Immature natural killer cell (primary cell): ENCODE measurements at places on chromosomes 4 and X.

DNA sequence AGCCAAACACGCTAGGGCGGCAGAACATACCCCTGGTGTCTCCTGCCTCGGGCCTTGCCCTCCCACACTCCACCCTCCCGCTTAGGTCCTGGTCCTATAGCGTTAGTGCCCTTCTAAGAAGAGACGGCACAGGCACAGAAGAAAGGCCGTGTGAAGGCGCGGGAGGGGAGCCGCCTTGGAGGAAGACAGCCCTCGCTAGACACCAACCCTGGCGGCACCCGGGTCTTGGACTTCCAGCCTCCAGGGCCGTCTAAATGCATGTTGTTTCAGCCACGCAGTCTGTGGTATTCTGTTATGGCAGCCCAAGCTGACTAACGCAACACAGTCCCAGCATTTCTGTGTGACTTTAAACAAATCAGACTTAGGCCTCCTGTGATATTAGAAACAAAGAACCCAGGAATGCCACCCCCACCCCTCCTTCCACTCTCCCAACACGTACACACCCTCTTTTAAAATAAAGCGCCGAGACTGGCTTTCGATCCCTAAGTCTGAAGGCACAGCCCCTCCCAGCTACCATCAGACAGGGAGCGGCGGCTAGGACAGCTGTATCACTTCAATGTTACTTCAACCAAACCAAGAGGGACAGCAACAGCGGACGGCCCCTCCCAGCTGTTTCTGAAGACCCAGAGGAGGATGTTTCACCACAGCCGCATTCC is 128.0 kb downstream of the AFAP1 start:
- no peak for DNase-seq

DNA sequence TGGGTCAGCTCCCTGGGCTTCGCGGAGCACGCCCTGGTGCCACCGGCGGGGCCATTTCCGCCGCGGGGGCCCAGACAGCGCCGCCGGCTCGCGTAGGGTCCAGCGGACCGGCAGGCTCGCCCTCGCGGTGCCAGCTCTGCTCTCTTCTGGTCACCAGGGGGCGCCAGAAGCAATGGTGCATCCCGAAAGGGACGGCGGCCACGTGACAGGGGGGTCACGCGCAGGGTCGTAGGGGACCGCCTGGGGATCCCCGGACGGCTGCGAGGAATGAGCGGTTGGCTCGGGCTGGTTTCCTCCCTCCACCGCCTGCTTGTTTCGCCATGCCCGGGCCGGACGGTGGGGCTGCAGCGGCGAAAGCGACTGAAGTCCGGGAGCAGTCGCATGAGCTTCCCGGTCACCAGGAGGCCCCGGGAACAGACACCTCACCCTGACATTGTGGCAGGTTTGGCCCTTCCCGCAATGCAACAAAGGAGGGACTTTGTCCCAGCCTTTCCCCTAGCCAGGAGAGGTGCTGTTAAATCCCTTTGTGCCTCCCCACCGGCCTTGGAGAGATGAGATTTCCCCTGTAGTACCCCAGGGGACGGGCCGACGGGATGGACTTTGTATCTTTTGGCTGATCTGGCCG is 15.8 kb downstream of the ZCCHC12 start:
- DNase-seq = peak; percentile 49

- DNase-seq = no peak
Measured at GRCh38 chr4:3371033-3372001, 70.5 kb upstream of the HGFAC start.

DNA sequence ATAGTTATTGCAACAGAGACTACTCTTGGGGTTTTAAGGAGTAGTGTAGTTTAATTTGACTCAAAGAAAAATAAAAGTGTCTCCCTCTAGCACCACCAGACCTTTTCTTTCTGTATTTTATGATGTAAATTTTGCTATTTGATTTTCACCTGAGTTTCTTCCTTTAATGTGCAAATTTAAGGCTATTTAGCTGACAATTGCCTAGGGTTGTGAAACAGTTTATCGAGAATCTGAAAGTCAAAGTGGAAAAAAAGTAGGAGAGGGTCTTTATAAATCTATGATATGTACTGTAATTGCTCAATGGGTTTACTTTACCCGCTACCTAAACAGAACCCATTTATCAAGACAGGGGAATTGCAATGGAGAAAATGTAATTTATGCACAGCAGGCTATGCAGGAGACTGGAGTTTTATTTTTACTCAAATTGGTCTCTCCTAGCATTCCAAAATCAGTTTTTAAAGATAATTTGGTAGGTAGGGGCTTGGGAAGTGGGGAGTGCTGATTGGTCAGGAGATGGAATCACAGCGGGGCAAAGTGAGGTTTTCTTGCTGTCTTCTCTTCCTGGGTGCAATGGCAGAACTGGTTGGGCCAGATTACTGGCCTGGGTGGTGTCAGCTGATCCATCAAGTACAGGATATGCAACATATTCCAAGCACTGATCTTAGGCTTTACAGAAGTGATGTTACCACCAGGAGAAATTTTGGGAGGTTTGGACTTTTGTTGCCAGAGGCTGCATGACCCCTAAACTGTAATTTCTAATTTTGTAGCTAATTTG is 228.6 kb upstream of the TACR3 start:
- DNase-seq = no peak

DNA sequence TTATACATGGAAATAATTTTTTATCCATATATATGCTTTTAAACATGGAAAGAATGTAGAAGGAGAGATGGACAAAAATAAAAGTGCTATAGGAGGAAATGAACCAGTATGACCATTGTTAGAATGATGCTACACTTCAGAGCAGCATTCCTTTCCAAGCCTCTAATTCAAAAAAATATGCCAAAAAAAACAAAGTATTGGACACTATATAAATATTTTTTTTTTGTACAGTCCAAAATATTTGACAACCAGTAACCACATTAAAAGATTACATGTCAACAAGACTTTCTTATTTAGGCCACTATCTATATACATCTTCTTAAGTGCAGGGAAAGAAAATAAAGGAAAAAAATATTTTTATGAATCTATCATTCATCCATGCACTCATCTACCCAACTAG is 198.6 kb downstream of the LRBA start:
- no peak for DNase-seq

- DNase-seq = no peak
Measured at GRCh38 chr4:81136161-81136905, 78.7 kb downstream of the PRKG2 start.

- DNase-seq = no peak
Measured at GRCh38 chr4:41288254-41288653, 31.5 kb downstream of the UCHL1 start.

DNA sequence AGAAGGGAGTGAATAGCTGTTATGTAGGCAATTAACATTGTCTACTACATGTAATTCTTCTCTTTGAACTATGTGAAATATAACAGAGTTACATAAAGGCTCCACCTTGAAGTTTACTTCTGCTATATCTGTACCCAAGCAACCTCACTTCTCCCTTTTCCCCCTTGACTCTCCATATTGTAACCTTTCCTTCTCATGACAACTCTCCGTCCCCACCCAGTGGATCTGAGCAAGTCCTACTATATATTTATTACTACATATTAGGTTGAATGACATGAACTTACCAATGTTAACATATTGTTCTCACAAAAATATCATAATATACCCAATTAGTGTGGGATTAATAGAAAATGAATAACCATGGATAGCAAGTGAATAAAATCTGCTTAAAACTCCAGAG is 93.2 kb upstream of the ATP8A1 start:
- DNase-seq = peak; percentile 33

DNA sequence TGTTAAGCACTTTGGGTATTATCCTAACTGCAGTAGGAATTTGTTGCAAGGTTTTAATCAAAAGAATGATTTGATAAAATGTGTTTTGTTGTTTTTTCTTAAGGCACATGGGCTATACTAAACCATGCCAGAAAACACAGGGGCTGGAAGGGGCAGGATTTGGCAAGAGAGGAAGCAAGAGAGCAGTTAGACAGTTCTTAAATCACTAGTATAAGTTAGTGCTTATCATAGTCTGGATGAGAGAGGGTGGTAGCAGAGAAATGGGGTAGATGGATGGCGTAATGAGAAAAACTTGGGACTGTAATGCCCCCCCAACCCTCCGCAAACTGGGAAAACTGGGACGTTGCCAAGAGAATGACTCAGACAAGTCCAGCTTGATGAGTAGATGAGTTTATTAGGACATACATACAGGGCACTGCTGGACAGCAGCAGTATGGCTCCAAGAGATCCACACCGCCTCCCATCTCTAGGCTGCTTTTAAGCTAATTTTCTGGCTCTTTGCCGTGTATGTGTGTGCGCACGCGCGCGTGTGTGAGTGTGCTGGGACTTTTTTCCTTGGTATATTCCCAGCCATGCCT is 151.5 kb downstream of the PDLIM5 start:
- no peak for DNase-seq

- DNase-seq = no peak
Measured at GRCh38 chrX:154738011-154738738, 12.7 kb downstream of the GAB3 start.

- DNase-seq = peak; percentile 78
Measured at GRCh38 chr4:1187182-1187581, 14.8 kb upstream of the SPON2 start.

GRCh38 chr4:60544981-60545380 is 655.1 kb upstream of the ADGRL3 start:
- DNase-seq = no peak

DNA sequence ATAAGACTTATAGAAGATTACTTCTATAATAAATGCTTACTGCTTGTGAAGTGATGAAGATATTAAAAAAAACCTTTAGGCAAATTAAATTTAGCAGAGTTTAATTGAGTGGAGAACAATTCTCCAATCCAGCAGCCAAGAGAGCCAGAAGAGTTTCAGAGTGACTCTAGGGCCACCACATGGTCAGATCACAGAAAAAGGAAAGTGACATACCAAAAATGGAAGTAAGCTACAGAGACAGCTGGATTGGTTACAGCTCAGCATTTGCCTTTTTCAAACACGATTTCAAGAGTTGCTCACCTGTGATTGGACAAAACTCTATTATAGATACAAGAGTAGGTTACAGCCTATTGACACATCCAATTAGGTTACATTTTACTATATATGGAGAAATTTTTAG is 79.0 kb upstream of the TRAM1L1 start:
- no peak for DNase-seq

DNA sequence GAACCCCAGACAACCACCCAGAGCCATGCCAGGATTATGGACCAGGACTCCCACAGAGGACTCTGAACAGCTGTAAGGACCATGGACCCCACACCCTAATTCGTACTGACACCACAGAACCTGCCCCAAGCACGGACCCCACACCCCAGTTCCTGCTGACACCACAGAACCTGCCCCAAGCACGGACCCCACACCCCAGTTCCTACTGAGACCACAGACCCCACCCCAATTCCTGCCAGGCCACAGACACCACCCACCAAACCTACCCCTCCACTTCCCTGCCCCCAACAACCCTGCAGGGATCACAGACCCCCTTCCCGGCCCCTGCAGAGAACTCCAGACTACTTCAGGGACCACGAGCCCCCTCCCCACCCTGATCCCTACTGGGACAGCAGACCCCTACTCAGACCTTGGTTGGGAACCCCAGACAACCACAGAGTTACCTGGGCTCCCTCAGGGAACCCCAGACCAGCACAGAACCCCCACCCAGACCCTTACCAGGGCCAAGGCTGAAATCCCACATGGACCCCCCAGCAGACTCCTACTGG is 1.4 kb upstream of the DHRSX start:
- no peak for DNase-seq

GRCh38 chrX:140672840-140673731 is 36.5 kb upstream of the LINC00632 start:
- DNase-seq = no peak

- DNase-seq = no peak
Measured at GRCh38 chrX:11267425-11267824, 25.8 kb upstream of the AMELX start.

DNA sequence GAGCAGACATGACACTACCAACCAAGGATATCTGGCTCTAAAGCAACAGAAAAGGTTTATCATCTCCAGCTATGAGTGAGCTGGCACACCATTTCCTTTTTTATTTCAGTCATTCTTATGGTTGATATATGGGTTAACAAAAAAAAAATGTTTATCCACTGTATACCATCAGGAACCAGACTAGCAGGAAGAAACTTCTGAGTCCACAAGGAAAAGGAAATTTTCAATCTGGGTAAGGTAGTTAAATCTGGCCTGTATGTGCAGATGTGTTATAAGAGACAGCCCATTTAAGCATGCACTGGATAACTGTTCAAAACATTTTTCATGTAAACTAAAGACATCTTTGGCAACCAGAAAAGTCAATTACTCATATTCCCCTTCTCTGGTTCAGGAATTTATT is 35.0 kb downstream of the AMMECR1 start:
- DNase-seq = no peak

DNA sequence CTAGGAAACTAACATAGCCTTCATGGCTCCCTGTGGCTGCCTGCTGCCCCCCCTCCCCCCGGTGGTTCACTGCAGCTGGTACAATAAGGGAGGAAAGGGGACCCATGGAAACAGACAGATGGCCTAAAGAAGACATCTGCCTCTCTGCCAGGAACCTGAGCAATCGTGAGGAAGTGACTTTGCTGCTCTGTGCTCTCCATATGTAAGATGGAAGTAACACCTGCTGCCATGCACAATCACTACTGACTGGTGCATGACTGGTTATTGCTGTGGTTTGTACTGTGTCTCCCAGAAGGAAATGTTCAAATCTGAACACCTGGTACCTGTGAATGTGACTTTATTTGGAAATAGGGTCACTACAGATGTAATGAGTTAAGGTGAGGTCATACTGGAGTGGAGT is 43.6 kb downstream of the CD99L2 start:
- DNase-seq = no peak

- DNase-seq = no peak
Measured at GRCh38 chrX:16210061-16210460, 42.8 kb downstream of the MAGEB17 start.

GRCh38 chr4:185138161-185138560 is 4.9 kb upstream of the SLC25A4 start:
- DNase-seq = no peak

- no peak for DNase-seq
Measured at GRCh38 chrX:8730812-8731558, 952 bp downstream of the ANOS1 start.

GRCh38 chr4:2940267-2941137 is 22.7 kb downstream of the NOP14 start:
- no peak for DNase-seq

- peak; percentile 79 for DNase-seq
Measured at GRCh38 chr4:2354760-2355159, 63.7 kb downstream of the ZFYVE28 start.

GRCh38 chr4:136651932-136652331 is 880.4 kb downstream of the PCDH18 start:
- no peak for DNase-seq

DNA sequence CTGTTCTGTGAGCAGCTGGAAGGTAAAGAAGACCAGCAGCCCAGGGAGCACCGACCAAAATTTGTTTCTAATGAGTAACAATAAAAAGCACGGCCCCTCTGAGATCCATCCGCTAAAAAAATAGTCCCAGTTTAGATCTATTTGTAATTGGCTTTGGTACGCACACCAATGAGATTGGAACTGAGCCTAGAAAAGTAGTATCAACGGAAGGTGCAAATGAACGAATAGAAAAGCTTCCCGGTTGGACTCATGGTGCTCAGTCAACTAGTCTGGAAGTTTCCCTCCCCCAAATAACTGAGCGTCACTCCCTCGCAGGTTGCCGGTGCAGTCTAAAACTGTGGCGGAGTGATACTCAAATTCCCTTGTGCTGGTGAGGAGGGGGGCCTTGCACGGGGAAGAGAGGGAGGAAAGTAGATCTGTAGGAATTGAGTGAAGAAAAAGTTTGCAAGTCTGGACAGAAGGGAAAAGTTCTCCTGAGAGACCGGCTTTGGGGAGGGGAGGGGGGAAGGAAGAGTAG is at the start of gene COL4A5:
COL4A5 (plus strand) TSS at position 413 of the 517 bp plus-strand sequence. CDS start 288 bp downstream, outside the sequence.
- no peak for DNase-seq
